ENCODE measurements at places on chromosomes 2 and 18.

GRCh38 chr2:192194866-192195547 is at the start of gene TMEFF2:
Gene TMEFF2 (minus strand): TSS chr2:192194933. CDS start chr2:192194524, 409 bp downstream.
- DNase-seq, result peak; percentile 84

- no peak for DNase-seq
These were observed 33.3 kb upstream of the NCK2 start for GRCh38 chr2:105711394-105711793.

DNA sequence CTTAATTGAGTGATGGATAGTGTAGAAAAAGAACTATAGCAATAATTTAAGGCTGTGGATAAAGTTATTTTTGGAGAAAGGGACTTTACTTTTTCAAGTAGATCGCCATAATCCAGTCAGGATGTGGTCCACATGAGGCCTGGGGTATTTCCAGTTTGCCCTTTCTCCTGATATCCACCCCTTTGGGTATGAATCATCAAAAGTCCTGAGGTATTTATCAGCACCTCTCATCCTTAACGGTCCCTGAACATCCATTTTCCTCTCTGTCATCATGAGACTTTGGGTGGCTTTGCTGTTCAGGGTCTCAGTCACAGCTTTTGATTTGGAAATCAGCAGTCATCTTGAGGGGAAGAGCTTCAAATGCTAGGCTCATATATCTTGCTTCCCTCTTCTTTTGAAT is 39.3 kb upstream of the ELAC1 start:
- DNase-seq, result no peak

- DNase-seq, result no peak
These were observed at the start of gene CDC42EP3 for GRCh38 chr2:37671009-37671815. Gene CDC42EP3 (minus strand): TSS chr2:37671642. CDS start chr2:37646587, 25,055 bp downstream.

Data from brain pericyte (primary cell).